Effector CD4-positive, alpha-beta T cell (primary cell): ENCODE measurements at places on chromosomes 4 and X.

DNA sequence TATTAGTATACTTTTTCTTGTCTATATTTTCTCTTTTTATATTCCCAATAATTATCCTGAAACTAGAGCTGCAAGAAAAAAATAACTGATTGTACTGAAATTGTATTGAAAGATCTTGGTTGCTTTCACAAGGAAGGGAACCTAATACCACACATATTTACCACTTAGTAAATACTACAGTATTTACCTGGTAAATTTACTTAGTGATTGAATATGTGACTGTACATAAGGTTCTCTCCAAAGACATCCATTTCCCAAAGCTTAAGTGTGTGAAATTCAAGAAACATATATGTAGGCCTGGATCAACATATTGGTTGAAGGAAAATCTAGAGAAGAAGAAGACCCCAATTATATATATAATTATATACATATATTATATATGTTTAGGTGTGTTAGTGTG is 1272.7 kb downstream of the C4orf33 start:
- DNase-seq: no peak

DNA sequence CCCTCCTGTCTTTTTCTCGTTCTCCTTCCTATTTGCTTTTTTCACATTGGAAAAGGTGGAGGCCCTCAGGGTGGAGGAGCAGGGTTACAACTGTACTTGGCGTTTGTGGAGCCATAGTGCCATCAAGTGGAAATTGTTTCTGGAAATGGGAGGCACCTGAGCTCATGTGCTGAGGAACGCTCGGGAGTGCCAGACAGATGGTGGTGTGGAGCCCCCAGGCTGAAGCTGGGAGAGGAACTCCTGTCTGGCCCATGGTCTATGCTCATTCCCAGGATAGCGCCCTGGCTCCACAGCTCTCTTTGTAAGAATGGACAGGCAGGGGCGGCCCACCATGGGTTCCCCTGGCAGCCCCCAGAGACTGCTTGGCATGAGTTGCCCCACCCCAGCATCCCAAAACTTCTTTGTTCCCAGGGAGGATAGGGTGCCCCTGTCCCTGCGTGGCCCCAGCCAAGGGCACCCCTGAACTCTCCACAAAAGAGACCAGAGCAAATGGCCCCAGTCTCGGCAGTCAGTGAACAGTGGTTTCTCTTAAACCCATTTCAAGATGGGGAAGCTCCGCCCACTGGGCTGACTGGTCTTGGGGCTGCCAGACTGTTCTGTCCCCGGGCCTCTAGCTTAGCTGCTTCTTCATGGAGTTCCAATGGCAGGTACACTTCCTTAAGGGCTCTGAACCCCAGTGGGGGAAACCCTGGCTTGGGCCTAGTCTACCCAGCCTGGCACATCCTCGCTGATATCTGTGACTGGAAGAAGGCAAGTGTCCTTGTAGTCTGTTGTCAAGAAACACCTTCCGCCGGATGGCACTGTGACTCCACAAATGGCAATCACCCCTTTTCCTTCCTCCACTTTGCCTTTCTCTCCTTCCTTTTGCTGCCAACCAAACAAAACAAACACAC is 70.1 kb downstream of the NBDY start:
- no peak for DNase-seq

GRCh38 chr4:157265281-157265680 is 44.8 kb downstream of the GRIA2 start:
- DNase-seq: no peak

- DNase-seq: no peak
Measured at GRCh38 chr4:120838784-120839183, 83.7 kb downstream of the PRDM5 start.

GRCh38 chrX:153662266-153662665 is 11.3 kb downstream of the PNCK start:
- peak; percentile 46 for DNase-seq

- no peak for DNase-seq
Measured at GRCh38 chrX:67545036-67545821, 1.4 kb downstream of the AR start.

- no peak for DNase-seq
Measured at GRCh38 chrX:55524487-55524886, 34.8 kb upstream of the USP51 start.

- DNase-seq: no peak
Measured at GRCh38 chr4:86921608-86922252, 13.1 kb upstream of the AFF1 start.

DNA sequence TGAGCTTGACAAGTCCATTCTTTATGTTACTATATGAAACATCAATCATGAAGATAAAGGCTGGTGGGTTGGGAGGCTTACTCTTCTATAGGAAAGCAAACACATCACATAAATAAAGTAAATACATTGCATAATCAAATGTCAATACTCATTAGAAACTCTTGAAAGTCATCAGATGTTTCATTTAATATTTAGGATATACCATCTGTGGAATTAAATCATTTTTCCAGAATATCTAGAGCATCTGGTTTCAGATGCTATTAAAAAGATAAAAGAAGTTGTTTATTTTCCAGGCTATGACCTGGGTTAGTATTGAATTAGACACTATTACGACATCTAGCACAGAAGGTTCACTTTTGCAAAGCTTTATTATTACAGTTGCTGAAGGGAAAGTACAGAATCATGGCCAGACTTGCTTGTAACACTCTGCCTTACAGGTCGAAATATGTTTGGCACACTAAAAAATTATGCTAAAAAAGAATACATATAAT is 72.6 kb downstream of the METTL14 start:
- no peak for DNase-seq

GRCh38 chr4:26144526-26145155 is 176.2 kb upstream of the RBPJ start:
- no peak for DNase-seq

DNA sequence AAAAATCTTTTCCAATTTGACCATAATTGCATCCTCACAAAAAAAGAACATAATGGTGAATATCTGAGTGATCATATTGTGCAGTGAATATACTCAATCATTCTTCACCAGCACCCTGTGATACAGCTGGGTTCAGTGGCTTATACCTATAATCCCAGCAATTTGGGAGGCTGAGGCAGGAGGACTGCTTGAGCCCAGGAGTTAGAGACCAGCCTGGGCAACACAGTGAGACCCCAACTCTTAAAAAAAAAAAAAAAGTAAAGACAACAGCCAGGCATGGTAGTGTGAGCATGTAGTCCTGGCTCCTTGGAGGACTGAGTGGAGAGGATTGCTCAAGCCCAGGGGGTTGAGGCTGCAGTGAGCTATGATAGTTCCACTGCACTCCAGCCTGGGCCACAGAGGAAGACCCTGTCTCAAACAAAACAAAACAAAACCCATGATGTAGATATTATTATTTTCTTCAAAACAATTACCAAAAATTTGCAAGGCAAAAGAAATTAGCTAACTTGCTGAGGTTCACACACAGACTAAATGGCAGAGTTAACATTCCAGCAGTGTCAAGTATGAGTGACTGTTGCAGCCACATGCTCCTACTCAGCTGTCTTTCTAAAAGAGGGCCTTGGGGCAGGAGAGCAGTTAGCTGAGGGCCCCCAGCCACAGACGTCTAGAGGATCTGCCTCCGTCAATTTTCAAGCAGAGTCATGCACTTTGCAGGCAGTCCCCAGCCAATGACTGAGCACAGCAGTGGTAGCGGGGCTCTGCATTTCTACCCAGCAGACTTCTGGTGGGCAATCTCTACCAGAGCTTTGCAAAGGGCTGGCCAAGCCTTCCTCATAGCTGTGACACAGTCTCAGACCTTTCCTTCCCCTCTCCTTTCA is 33.4 kb downstream of the ADGRA3 start:
- no peak for DNase-seq

- no peak for DNase-seq
Measured at GRCh38 chr4:166594326-166594946, 639.9 kb downstream of the SPOCK3 start.

DNA sequence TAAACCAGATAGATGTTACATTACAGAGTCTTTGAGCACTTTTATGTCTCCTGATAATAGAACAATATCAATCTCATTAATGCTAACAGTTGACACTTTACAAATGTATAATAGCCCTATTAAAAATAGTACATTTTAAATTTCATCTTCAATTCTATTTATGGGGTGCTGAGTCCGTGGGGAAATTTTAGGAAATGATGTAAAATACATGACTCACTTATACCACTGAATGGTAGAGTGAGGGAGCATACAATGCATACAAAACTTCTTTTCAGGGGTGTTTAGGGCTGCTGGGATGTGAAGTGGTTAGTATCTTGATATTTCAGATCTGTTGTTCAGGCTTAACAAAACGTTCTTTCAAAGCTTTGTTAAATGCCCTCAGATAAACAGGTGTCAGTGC is 696.2 kb downstream of the TRAM1L1 start:
- DNase-seq: no peak

DNA sequence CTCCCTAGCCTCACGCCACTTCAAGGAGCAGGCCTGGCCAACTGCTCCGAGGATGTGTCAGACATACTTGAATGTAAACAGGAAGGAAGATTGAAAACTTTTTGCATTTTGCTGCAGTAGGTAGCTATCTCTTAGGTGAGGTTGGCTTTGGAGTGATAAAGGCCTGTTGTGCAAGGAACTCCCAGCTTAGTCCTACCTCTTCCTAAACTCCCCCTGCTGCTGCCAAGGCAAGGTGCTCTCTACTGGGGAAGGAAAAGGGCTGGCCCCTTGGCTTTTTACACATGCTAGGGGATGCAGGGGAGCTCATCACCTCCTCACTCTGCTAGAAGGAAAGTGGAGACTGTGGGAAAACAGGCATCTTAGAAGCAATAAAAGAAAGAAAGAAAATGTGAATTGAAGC is 10.7 kb upstream of the BRS3 start:
- DNase-seq: no peak
